ENCODE measurements at places on chromosomes 1 and 21.

DNA sequence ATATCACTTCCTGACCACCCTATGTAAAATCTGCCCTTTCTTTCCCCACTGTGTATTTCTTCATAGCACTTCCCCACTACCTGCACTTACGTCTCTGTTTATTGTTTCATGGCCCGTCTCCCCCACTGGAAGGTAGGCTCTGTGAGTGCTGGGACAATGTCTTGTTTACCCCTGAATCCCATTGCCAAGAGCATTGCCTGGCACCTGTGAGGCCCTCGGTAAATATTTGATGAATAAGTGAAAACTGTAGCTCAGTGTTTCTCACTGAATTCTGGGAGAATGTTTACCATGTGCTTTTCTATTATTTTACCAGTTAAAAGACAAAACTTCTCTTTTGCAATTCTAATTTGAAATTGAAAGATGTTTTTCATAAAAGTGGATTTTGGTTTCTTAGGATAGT, 11.8 kb downstream of the NFASC start:
- DNase-seq = no peak

DNA sequence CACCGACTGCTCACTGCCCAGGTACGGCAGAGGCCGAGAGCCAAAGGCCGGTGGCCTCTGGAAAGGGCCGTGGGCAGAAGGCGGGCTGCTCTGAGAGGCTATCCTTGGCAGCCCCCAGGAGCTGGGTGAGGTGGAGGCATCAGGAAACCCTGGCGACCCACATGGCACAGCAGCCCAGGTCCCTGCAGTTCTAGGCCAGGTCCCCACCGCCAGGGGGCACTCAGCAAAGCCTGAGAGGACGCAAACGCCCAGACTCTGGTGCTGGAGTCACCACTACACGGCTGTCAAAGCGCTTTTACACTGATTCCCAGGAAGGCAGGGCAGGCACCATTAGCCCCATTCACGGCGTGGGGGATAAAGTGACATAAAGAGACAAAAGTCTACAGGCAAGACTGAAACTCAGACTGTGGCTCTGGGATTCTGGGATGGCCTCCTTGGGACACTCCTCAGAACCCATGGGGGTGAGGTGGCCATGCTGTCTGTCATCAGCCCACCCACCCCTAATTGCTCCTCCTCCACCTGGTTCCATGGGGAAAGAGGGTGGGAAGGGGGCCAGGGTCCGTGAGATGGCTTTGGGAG, 4.9 kb downstream of the PLEKHG5 start:
- DNase-seq = peak; percentile 89

- DNase-seq = no peak
These were observed 624.0 kb downstream of the USP25 start for GRCh38 chr21:16353764-16354163.

- no peak for DNase-seq
These were observed 95.0 kb downstream of the CACHD1 start for GRCh38 chr1:64564891-64565290.

- no peak for DNase-seq
These were observed 9.7 kb downstream of the MYOG start for GRCh38 chr1:203076031-203076511.

- no peak for DNase-seq
These were observed 23.6 kb upstream of the DDX59 start for GRCh38 chr1:200693327-200693726.

DNA sequence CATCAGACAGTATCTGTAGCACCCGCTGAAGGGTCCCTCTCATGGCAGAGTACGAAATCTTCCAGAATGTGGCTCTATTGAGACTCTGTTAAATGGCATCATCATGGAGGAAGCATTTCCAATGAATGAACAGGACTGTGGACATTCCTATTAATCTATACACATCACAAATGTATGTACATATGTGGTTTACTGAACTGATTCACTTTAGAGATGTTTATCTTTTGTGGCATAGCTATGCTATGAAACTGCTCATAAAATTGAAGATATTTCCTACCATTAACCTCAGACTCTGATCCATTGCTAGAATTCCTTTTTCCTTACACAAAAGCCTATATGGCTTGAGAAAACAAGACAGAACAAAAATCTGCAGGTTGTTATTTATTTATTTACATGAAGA, 259.6 kb upstream of the RRP15 start:
- DNase-seq = no peak

DNA sequence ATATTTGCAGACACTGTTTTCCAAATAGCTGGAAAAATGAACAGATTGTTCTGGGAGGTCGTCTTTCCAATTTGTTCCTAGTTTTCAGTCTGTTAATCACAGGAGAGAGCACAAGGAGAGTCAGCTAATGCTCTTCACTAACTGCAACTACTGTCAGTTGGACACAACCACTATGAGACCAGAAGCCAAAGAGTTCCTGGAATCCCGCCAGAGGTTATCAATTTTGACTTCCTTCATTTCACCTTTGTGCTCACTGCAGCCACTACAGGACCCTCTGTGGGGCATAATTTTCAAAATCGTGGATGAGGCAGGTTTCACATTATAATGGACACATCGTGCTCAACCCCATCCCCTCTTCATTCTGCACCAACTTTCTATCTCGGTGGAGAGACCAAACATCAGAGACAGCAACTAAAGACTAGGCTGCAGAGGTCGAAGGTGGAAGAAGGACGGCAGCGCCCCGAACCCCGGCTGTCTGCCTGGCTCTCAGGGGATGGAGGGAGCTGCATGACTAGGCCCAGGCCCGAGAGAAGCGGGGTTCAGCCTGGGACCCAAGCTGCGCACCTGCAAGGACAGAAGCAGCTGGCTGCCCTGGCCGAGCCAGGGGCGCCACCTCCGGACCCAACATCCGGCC, 602 bp downstream of the KIAA0319L start:
- no peak for DNase-seq

DNA sequence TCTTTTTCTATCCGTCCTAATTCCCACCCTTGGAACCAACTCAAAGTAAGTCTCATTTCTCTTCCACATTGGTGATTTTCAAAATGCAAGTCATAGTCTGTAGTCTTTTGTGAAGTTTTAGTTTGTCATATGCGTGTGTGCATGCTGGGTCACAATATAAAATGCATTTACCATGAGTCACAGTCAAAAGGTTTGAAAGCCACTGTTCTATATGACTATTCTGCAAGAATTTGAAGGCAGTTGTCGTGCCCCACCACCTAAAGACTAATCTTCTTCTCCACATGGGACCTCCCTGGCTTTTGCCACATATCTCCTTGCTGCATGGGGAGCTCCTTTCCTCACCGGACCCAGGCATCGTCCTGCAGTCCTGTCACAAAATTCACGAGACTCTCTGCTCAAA, 1.6 kb downstream of the STPG1 start:
- DNase-seq = no peak

DNA sequence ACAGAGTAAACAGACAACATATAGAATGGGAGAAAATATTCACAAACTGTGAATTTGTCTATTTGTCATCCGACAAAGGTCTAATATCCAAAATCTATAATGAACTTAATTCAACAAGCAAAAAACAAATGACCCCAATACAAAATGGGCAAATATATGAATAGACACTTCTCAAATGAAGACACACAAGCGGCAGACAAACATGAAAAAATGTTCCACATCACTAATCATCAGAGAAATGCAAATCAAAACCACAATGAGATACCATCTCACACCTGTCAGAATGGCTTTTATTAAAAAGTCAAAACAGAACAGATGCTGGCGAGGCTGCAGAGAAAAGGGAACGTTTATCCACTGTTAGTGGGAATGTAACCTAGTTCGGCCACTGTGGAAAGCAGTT, 72.7 kb downstream of the SMYD3 start:
- DNase-seq = no peak

GRCh38 chr1:24413350-24414163, at the start of gene STPG1:
STPG1 (minus strand) TSS chr1:24413782; CDS start chr1:24401388, 12,394 bp downstream.
- peak; percentile 78 for DNase-seq

DNA sequence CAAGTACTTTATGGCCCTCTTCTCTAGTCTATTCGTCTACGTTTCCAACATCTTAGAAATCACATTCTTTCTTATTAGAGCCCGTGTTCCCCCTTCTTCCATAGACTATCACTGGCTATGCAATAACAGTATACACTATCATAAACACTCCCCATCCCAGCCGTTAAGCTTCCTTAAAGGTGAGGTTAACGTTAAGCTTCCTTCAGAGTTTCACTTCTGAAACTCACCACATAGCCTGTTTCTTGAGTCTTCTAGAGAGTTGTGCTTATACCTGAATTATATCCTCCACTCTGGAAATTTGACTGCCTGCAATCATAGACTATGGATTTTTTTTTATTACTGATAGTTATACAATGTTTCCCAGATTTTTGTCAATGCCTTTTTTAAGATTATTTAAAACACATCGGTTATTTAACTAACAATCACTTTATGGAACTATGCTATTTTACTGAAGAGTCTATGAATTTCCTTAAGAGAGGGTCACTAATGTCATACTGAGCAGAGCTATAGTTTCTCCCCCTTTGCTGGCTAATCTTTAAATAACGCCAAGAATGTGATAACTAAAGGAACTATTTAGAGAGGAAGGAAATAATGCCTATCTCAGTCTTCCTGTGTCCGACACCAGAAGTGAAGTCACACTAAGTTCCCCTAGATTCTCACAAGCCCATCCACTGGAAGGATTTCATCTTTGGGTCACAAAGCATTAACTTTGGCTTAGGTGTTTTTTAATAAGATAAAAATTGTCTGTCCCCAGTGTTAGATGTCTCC, 16.8 kb downstream of the FCER1A start:
- no peak for DNase-seq

GRCh38 chr21:42737951-42738590, 84.7 kb downstream of the PDE9A start:
- DNase-seq = peak; percentile 45

DNA sequence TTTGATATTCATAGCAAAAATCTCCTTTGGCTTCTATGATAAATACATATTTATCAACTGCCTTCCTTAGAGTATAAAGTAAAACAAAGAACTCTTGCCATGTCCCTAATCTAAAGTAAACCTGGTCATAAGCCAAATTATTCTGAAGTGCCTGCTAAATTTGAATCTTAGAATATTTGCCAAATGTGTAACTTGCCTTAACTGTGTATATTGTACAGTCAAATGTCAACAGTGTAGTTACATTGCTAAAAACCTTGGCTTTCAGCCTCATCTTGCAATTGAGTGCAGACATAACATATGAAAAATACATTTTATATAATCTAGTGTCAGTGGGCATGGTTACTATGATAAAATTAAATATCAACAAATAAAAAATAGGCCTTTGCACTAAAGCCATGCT, 583.4 kb upstream of the ADAMTS5 start:
- DNase-seq = no peak

DNA sequence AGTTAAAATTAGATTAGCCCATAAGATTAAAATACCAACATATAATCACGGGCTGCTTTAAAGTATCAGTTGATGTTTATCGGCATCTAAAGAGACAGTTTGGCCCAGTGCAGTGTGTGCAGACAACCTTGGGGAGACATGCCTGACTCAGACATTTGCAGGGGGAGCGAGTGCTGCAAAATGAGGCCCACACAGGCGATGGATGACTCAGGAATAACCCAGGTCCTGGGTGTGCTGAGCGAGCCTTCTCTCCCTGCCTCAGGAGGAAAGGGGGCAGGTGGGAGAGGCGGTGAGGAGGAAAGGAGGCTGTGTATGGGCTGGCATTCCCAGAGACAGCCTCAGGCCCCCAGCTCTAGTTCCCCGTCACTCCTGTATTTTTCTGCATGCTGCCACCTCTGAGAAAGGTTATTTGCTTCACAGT, 9.0 kb downstream of the SLC9A1 start:
- no peak for DNase-seq

- no peak for DNase-seq
These were observed 352.3 kb downstream of the RYR2 start for GRCh38 chr1:237394281-237394680.

DNA sequence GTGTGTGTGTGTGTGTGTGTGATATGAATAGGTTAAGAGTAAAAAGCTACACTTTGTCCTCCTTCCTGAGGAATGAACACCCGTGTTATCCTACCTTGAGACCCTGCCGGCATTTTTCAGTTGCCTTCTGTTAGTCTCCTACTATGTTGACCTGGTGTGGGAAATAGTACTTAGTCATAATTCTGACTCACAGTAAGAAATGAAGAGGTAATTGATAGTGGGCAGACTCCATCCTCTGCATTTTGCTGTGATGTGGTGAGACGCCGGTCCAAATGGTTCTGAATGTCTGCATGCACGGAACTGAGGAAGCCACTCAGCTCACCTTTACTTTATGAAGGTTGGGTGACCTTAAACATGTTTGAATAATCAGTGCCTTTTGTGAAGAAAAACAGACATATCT, 12.6 kb downstream of the CD101 start:
- peak; percentile 35 for DNase-seq

DNA sequence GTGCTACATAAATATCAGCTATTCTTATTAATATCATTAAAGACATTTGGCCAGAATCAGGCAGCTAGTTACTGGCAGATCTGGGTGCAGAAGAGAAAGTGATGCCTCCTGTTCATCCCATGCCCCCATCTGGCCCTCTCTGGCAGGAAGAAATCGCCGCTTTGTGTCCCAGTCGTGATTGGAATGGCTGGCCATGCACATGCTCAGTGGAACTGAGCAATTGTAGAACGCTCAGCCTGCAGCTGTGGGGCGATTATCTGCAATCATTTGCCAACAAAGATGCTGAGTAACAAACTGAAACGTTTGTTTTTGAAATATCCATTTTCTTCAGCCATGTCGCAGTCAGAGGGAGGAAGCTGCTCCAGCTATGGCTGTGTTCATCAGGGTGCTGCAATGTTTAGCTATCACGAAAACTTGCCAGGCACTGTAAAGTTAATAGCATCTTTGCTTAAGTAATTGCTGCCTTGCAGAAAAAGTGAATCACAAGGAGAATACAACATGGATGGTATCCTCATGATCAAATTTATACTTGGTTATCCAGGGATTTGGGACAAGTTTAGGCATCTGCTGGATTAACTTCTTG, 36.5 kb downstream of the NGF start:
- DNase-seq = no peak

DNA sequence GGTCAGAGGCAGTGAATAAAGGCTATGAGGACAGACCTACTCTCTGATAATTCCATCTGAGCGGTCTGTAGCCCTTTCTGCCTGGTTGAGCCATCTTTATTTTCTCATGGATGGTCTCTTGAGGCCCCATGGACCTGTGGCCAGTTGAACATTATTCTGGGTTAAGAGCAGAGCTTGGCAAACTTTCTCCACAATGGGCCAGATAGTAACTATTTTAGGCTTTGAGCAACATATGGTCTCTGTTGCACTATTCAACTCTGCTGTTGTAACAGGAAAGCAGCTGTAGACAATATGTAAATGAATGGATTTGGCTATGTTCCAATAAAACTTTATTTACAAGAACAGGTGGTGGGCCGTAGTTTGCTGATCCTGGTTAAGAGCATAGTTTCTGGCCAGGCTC, 62.7 kb downstream of the KAZN start:
- DNase-seq = no peak

- no peak for DNase-seq
These were observed 606 bp upstream of the FMO4 start for GRCh38 chr1:171313319-171313834.

GRCh38 chr1:29786195-29786594, 549.9 kb downstream of the PTPRU start:
- DNase-seq = no peak

DNA sequence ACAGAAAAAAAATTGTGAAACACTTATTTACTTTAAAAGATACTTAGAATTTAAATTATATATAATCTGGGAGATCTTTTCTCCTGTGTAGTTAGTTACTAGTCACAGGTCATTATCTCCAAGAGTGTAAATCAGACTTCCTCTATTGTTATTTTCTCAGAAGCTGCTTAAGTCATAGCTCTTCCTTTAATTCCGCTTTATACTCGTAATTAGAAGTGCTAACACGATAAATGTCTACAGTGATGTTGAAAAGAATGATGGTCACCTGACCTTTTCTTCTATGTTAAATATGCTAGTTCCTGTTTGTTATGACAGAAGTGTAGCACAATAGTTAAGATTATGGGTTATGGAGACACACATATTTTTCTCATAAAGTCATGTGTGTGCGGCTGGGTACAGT, 123.6 kb downstream of the TGFB2 start:
- DNase-seq = no peak

All from activated naive CD4-positive, alpha-beta T cell treated with Interleukin-2 at 50 U/mL for 16 hours (primary cell).